Epithelial cell of prostate (primary cell): ENCODE measurements at places on chromosomes 7 and 10.

DNA sequence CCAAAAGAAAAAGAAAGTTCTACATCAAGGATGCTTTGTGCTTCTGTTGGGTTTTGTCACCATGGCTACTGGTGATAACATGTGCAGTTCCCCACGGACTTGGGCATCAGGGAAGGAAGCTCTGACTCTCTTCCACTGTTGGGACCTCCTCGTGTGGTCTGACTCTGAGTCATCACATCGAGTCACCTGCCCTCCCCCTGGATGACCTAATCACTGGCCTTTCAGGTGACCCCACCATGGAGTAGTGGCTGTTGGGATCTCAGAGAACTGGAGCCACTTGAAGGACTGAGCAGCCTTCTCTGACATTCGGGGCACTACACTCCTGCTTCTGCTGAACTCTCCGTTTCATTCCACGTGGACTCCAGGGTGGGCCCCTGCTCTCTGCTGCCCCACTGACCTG is 60.8 kb upstream of the DOCK1 start:
- no peak for DNase-seq

- peak; percentile 14 for DNase-seq
These were observed 332.4 kb upstream of the IGFBP3 start for GRCh38 chr7:46253520-46253919.

- no peak for DNase-seq
These were observed 120.2 kb upstream of the TMEM229A start for GRCh38 chr7:124152859-124153692.

GRCh38 chr10:120632942-120633341 is 175.9 kb downstream of the PLPP4 start:
- DNase-seq, result no peak

DNA sequence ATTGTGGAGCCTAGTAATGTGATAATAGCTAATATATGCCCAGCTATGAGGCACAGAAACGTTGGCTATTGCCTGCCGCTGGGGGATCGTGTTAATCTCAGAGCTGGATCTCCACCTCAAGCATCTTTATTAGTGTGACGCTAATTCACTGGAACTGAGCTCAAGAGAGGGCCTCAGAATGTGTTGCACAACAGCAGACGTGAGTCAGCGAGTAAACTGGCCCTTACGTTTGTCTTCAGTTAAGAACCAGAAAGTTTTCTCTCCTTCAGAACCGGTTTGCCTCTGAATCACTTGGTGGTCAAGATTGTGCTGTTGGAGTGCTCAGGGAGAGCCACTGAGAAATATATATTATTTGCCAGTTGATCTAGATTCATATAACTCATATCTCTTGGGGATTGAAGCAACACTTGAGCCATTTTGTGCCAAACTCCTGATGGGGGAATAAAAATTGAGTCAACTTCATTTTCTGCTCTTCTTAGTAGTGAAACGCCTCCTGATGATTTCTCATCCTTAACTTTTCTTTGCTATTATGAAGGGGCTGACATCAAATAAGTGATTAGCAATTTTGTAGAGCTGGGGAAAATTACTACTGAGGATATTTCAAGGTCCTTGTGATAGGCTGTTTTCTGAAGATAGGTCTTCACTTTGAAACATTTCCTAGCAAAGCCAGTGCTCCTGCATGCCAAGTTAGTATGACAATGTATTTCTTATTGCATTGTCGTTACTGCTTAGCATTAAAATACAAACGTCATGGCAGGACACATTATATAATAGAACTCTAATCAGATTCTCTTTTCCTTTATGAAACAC is 22.3 kb downstream of the BZW2 start:
- DNase-seq, result peak; percentile 98
